ENCODE measurements at places on chromosomes 12 and 14. TPM values are rescaled to one million over a fixed set of nuclear protein-coding genes. Genes with fewer than 3 reads are reported as not detected.

DNA sequence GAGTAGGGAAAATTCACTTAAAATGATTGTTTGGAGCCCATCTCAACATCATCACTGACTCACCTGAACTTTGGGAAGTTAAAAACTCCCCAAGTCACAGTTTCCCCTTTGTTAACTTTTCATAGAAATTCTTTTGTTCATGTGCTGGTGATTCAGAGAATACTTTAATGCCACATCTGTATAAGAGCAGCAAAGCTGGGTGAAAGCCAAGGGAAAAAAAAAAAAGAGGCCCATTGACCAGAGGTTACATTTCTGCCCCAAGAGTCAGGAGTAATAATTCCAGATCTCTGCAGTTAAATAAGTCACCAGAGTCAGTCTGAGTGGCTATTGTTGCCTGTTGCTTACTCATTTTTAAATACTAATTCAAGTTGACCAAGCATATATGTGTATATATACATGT is 136.4 kb upstream of the LGR5 start:
- H3K4me3 ChIP-seq, result no peak overlapping the region
- DNase-seq, result no peak
- no peak overlapping the region for H3K27ac ChIP-seq
- H3K4me1 ChIP-seq, result peaks cover 3% of the 10 kb centered on the region
- H3K27me3 ChIP-seq, result no peaks in the 10 kb centered on the region
- no peaks in the 10 kb centered on the region for H3K36me3 ChIP-seq

DNA sequence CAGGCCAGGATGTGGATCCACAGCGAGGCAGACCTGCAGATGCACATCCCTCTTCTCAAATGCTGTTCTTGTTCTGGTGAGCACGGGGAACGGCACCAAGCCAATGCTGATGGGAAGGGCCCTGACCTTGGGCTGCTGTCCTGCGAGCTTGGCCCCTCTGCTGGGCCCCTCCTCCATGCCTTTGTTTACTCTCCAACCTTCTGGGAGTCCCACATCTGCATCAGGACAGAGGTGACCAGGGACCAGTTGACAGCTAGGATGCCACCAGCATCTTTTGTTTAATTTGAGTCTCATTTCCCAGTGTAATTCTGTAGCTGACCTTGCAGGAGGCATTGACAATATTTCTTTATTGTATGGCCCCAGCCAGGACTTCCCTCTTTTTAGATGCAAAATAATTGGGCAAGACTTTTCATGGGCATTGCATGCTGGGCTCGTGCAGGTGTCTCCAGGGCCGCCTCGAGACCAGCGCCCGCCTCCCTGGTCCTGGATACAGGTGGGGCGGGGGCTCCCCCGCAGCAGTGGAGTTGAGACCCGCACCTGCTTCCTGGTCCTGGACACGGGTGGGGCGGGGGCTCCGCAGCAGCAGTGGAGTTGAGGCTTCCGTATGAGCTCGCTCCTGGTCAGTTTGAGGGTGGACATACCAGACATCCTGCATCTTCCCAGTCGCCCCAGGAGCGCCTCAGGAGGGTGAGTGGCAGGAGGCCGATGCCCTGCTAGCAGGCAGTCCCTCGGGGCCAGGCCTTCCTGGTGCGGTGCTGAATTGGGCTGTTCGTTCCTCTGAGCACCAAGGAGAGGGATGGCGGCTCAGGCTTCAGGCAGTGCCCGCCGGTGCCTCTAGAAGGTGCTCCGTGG is 11.4 kb downstream of the PACS2 start:
- H3K4me3 ChIP-seq, result no peak overlapping the region
- no peaks in the 10 kb centered on the region for H3K27me3 ChIP-seq
- no peaks in the 10 kb centered on the region for H3K36me3 ChIP-seq
- no peak overlapping the region for H3K27ac ChIP-seq

DNA sequence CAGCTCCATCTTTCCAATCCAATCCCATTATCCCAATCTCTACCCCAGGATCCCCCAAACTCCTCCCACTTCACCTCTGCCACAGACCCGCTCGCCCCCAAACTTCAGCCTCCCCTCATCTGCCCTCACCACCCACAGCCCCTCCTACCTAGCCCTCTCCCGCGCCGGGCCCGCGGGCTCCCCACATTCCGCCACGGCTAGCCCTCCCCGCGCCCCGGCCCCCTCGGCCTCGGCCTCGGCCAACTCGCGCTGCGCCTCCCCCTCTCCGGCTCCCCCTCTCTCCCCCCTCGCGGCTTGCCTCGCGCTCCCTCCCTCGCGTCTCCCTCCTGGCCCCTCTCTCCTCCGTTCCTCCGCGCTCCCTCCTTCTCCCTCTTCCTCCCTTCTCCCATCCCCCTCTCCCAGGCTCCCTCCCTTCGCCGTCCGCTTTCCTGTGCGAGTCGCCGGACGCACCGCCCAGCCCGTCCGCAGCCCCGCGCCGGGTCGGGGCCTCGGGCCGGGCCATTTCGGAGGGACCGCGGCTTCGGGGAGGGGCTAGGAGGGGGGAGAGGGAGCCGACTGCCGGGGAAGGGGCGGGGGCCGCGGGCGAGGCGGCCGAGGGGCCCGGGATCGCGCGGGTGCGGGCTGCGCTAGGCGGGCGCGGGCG is at the start of gene ATN1:
Gene ATN1 (plus strand): TSS at position 581 of the 643 bp plus-strand sequence. CDS start 6,043 bp downstream, outside the sequence.
- H3K27ac ChIP-seq, result peak within 1 kb of the TSS; percentile 99
- DNase-seq, result peak; percentile 89
- peak within 1 kb of the TSS; percentile 91 for H3K4me3 ChIP-seq
- H3K36me3 ChIP-seq, result no peaks in the 10 kb centered on the region
- H3K27me3 ChIP-seq, result no peaks in the 10 kb centered on the region

- H3K4me1 ChIP-seq, result no peaks in the 10 kb centered on the region
- H3K27me3 ChIP-seq, result no peaks in the 10 kb centered on the region
- H3K27ac ChIP-seq, result no peak overlapping the region
- DNase-seq, result no peak
Measured at GRCh38 chr12:70520847-70521246, 116.4 kb downstream of the PTPRB start.

DNA sequence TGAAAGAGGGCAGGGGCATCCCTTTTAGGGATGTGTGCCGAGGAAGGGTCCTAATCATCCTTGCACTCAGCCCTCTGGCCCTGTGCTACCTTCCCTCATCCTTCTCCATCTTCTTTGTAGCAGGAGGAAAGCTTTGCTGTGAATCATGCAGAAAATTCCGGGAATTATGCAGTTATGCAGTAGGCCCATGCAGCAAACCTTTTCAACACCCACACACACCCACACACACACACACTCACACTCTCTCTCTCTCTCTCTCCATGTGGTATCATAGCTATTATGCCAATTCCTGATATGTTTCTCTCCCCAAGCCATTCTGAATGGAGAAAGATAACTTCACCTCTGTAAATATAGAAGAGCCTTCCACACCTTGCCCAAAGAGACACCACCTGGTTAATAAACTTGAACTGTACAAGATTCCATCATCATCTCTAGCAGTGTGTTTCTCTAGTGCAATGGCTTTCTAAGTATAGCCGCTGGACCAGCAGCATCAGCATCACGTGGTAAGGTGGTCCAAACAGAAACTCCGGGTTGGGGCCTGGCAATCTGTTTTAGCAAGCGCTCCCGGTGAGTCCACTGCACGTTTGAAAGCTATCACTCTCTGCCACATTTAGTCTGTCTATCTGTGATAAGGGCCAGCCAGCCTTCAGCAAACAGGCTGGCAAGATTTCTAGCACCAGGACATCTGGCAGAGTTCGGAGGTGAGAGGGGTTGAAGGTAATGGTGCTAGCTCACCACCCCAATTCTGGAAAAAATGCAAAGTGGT is 57.6 kb downstream of the MDM2 start:
- H3K27me3 ChIP-seq, result no peaks in the 10 kb centered on the region
- no peak overlapping the region for H3K4me3 ChIP-seq
- no peak for DNase-seq
- H3K4me1 ChIP-seq, result peaks cover 13% of the 10 kb centered on the region
- no peak overlapping the region for H3K27ac ChIP-seq
- peaks cover 12% of the 10 kb centered on the region for H3K36me3 ChIP-seq

DNA sequence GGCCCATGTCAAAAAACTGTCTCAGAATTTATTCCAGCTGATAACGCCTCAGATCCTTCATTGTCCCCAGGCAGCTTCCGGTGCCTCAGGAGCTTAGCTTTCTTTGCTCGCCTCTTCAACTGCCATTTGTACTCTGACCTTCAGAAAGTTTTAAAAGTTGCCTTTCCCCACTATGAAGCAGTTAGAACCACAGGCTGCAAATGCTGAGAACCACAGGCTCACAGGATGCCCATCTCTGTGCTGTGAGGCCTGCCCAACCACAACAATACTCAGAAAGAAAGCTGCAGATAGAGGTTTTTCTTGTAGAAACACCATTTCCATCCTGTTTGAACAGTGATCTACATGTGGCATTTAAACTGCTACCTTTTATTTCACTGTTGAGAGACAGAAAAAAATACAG is 131.1 kb downstream of the PRKCH start:
- H3K27me3 ChIP-seq, result no peaks in the 10 kb centered on the region
- no peak overlapping the region for H3K4me3 ChIP-seq
- H3K27ac ChIP-seq, result no peak overlapping the region
- H3K4me1 ChIP-seq, result no peaks in the 10 kb centered on the region
- DNase-seq, result no peak

STXBP6 gene
- total RNA-seq, result 39.2 TPM
